ENCODE measurements at places on chromosomes 11 and 22. TPM values are rescaled to one million over a fixed set of nuclear protein-coding genes. Genes with fewer than 3 reads are reported as not detected.

The GRM5 gene
- total RNA-seq: 0.06 TPM

The FAM181B gene
- total RNA-seq: 1.8 TPM

The INS gene
- total RNA-seq: not detected

The OR5P2 gene
- not detected for total RNA-seq

GRCh38 chr11:31767685-31768084 is 43.4 kb downstream of the PAX6 start:
- DNase-seq: no peak

GRCh38 chr11:129119036-129119435 is 73.1 kb downstream of the ARHGAP32 start:
- no peak for DNase-seq
